ENCODE measurements at places on chromosomes 11 and 22.

DNA sequence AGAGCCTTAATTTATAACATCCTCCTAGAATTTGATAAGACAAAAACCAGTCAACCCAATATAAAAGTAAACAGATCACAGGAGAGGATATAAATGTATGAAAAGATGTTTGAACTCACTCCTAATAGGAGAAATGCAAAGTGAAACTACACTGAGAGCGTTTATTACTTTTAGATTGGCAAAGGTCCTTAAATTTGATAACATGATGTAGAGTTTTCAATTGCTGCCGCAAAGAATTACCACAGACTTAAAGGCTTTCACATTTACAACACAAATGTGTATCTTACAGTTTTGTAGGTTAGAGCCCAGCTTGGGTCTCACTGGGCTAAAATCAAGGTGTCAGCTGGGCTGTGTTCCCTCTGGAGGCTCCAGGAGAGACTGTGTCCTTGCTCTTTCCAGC, 9.1 kb upstream of the POU2AF2 start:
- DNase-seq = no peak

DNA sequence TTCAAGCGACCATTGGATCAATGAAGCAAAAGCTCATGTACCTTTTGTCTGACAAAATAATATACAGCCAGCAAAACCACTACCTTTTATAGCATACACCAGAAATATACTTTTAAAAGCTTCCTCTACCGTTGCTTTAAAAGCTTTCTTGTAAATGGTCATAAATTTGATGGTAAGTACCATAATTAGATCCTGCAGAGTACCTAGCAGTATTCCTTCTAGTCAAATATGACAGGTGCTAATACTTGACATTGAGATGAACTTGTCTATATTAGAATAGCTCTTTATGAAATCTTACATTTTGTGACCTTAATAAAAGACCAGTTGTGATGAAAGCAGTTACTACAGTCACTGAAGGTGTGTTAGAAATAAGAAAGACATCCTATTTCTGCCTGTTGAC, 340.5 kb upstream of the ANO3 start:
- DNase-seq = no peak

DNA sequence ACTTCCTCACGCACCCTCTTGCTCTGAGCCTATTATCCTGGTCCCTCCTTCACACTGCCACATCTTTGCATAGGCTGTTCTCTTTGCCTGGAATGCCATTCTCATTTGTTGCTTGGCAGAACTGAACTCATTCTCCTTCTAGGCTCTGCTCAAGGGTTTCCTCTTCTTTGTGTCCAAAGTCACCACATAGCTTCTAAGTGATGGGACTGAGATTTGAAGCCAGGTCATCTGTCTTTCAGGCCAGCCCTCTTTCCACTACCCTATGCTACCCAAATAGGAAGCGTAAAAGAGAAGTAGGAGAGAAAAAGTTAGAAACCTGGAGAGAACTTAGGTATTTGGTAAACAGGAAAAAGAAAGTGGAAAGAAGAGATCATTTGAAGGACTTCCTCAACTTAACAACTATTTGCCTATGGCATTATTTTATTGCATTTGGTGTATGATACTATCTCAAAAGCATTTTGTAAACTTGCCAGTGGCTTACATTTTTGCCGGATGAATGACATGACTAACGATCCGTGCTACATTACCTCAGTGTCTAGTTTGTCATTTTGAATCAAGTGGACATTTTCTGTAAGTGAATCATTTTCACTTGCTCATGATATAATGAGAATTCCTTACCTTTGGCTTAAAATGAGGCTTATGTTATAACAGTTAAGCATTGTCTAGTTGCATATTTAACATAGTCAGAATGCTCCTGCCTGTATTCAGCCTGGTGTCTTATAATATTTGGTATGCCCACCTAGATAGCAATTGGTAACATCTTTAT, 18.5 kb downstream of the NF2 start:
- no peak for DNase-seq

DNA sequence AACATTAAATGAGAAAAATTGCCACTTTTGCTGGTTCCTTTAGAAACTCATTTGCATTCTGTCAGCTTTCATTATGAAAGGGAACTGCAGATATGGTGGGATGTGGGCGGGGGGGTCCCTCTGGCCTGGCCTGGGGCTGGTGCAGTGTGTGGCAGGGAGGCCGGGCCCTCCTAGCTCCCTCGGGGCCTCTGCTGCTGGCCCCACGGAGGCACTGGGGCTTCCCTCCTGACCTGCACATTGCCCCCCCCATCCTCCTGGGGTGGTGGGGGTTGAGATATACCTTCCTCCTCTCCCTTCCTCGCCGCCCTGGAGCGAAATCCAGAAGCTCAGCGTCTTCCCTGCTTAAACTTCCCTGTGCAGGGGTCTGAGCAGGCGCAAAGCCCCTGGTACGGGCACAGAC, 1005.9 kb downstream of the BRD1 start:
- no peak for DNase-seq

DNA sequence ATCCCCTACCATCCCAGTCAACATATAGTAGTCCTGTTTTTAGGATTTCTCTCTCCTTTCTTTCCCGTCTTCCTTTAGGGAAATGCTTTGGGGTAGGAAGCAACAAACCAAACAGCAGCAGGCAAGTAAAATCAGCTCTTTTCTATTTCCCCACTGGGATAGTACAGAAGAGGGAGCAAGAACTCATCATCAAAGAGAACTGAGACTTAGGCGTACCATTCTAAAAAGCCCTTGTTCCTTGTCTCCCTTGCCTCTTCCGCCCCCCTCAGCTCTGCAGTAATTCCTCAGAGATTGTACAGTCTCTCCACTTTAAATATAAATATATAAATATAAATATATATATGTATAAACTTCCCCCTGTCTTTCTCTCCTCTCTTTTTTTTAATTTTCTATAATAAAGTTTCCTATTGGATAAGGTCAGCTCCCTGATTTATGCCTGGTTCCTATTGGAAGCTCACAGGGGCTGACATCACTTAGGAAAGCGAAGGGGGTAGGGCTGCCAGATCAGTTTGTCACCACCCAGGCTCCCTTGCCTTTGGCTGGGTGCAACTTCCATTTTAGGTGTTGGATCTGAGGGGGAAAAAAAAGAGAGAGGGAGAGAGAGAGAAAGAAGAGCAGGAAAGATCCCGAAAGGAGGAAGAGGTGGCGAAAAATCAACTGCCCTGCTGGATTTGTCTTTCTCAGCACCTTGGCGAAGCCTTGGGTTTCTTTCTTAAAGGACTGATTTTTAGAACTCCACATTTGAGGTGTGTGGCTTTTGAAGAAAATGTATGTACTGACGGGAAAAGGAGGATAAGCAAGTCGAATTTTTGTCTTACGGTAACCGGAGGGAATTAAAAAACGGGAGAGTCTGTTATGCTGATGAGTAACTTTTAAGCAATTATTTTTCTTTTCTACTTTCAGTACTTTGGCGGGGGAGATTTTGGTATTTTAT, at the start of gene CTNND1:
CTNND1 (plus strand) TSS at position 502 of the 934 bp plus-strand sequence. CDS start 29,677 bp downstream, outside the sequence.
- DNase-seq = peak; percentile 79

GRCh38 chr22:27726686-27727449, 74.7 kb downstream of the MN1 start:
- DNase-seq = no peak

DNA sequence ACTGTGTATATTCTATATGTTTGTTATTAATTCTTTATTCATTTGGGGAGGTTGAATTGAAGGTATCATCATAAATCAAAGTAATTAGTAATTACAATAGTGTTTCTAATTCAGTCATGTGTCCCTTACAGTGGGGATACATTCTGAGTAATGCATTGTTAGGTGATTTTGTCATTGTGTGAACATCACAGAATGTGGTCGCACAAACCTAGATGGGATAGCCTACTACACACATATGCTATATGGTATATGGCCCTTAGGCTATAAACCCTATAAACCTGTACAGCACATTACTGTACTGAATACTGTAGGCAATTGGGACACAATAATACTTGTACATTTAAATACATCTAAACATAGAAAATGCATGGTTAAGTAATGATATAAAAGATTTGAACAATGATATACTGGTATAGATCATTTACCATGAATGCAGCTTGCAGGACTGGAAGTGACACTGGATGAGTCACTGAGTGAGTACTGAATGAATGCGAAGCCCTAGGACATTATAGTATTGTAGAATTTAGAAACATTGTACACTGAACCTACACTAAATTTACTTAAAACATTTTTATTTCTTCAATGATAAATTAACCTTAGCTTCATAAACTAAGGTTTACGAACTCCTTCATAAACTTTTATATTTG, 936.2 kb upstream of the CHORDC1 start:
- no peak for DNase-seq

GRCh38 chr11:76850815-76851214, 9.9 kb upstream of the ACER3 start:
- no peak for DNase-seq

- no peak for DNase-seq
Observed at GRCh38 chr11:60482361-60482760, 10.2 kb upstream of the MS4A12 start.

DNA sequence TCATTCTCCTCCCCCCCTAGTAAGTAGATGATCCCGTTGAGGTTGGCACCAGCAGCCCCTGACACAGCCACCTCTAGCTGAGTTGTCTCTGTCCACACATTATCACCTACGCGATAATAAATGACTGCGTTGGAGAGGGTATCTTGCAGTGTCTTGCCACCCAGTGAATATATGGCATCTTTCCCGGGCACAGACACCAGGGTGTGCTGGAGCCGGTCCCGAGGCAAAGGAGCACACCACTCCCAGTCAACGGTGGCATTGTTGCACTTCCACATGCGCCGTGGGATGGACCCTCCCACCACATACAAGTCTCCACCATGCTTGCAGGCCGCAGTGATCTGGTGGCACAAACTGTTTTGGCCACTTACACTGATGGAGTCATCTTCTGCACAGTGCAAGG, 5.4 kb downstream of the KBTBD4 start:
- DNase-seq = no peak

GRCh38 chr11:8593455-8593854, 573 bp downstream of the STK33 start:
- DNase-seq = no peak

DNA sequence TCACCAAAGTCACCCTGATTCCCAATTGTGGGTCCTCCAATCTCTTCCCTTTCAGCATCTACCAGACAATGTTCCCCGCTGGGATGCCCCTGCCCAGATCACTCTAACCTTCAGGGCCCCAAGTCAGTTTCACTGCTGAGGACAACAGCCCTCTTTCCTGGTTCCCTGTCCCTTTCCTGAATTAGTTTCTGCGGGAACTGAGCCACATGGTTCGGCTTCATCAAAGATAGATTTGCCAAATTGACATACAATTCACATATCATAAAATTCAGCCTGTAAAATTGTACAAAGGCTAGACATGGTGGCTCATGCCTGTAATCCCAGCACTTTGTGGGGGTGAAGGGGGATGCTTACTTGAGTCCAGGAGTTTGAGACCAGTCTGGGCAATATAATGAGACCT, 10.1 kb downstream of the PRDX5 start:
- DNase-seq = no peak

GRCh38 chr22:36768616-36769015, 7.3 kb downstream of the IFT27 start:
- no peak for DNase-seq

DNA sequence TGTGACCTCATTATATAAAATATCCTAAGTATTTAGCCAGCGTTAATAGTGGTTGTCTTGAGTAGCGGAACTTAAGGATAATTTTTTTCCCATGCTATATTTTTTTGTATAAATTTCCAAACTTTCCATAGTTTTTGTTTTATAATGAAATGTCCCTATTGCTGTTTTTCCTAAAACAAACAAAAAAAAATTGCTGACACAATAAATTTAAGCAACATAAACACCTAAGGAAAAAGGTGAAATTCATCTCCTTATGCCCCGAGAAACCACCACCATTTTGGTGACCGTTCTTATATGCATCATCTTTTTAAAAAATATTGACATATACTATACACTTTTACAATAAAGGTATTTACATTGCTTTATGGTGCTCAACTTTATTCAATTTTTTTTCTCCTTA, 708.8 kb upstream of the ANO5 start:
- no peak for DNase-seq

DNA sequence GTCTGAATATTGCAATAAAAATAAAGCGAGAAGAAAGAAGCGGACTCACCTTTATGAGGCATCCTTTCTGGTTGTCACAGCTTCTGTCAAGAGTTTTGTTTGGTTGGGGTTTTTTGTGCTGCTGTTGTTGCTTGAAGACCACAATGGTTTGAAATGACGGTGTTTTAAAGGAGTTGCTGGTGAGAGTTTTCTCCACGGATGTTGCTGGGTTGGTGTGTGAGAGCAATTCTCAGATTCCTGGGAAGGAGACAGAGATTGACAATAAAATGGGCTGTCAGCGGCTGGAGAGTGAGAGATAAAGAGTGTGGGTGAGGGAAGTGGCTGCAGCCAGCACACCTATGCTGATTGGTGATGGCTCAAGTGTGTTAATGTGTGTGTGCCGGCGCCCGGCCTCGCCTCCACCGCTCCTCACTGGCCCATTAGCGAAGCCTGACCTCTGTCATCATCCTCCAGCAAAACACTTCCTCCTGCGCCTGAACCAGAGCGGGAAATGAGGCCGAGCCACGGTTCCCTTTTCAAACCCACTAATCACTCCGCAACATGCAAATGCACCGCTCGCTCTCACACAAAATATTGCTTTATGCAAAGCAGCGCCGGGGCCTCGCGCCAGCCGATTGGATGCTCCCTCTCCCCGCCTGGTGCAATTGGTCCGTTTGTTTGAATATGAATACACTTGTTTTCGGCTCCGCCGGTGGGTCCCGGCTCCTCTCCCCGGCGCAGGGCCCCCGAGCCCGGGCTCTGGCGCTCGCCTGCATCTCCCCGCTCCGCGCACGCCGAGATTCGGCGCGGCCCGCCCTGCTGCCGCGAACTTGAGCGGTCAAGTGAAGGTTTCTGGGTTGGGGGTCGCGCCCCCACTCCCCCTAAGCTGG, at the start of gene PAX6:
PAX6 (minus strand) TSS at position 544 of the 869 bp plus-strand sequence. CDS start 4,911 bp downstream, outside the sequence.
- no peak for DNase-seq

DNA sequence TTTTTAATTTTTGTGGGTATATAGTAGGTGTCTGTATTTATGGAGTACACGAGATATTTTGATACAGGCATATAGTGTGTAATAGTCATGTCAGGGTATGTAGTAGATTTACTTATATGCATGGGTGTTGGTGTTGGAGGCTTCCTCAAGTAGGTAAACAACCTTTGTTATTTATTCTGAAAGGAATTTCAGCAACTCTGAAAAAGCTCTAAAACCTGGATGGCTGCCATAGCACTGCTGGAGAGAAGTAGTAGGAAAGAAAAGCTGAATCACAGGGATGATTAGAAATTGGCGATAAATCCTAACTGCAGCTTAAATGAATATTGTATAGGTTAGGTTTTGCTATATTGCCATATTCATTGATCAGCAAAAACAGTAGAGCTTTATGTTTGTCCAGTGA, 44.4 kb upstream of the ST14 start:
- no peak for DNase-seq

DNA sequence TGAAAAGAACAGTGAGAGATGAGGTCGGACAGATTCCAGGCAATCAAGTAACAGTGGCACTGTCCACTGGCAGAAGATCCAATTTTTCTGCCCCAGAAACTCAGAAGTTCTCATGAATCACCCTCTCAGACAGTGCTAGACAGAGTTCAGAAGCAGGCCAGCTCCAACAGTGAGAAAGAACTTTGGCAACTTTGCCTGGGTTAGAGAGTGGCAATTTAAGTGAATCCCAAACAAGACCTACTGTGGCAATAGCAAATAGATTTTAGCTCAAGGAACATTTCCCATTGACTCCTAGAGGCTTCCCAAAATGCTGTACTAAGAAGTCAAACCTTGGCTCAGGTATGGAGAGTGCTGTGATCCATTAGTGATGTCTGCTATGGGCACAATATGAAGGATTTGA, 12.3 kb downstream of the CD44 start:
- DNase-seq = no peak

GRCh38 chr22:43118953-43119458, 8.5 kb downstream of the BIK start:
- DNase-seq = no peak

- no peak for DNase-seq
Observed at GRCh38 chr11:105611572-105612441, 1.9 kb downstream of the GRIA4 start.
